ENCODE measurements at places on chromosomes 6 and 20. TPM values are rescaled to one million over a fixed set of nuclear protein-coding genes. Genes with fewer than 3 reads are reported as not detected.

DNA sequence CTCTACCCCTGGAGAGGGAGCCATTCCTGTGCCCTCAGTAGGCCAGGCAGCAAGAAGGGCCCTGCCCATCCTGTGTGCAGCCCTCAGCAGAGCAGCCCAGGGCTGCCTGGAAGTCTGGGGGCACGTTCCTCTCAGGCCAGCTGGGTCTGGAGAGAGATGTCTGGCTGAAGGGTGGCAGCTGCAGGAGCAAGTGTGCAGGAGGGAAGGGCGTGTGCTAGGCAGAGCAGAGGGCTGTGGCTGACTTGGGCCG lies 62.7 kb downstream of the NOL4L start:
- DNase-seq, result no peak

DNA sequence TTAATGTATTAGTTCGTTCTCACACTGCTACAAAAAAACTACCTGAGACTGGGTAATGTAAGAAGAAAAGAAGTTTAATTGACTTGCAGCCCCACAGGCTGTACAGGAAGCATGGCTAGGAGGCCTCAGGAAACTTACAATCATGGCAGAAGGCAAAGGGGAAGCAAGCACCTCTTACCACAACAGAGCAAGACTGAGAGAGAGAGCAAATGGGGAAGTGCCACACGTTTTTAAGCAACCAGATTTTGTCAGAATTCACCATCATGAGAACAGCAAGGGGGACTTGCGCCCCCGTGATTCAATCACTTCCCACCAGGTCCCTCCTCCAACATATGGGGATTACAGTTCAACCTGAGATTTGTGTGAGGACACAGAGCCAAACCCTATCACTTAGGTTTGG lies 70.8 kb upstream of the SRSF6 start:
- DNase-seq, result no peak

- DNase-seq, result no peak
Measured at GRCh38 chr20:50272724-50273446, 82.3 kb downstream of the CEBPB start.

GRCh38 chr20:11305406-11305805 lies 612.3 kb upstream of the BTBD3 start:
- peak; percentile 68 for DNase-seq

DNA sequence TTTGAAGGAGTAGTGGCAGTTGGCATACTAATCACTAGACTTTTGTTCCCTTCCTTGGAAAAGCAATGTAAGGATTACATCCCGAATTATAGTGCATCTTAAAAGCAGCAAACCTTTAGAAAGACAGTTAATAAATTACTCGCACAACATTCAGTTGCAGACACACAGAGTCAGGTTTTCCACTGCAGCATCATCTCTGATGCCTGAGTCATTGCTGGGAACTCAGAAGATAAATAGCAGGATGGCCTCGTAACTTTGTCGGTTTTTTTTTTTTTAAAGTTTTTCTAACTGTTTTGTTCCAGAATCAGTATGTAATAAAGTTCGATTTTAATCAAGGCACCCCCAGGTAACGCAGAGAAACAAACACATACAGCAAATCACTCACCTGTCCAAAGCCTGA lies 34.3 kb downstream of the GJA10 start:
- DNase-seq, result no peak

HEY2 gene
- not detected for total RNA-seq

VSX1 gene
- total RNA-seq, result not detected

GRCh38 chr6:127404594-127405178 lies 54.5 kb downstream of the KIAA0408 start:
- no peak for DNase-seq

Measured in fibroblast of lung (primary cell).